ENCODE measurements at places on chromosomes 4 and X. TPM values are rescaled to one million over a fixed set of nuclear protein-coding genes. Genes with fewer than 3 reads are reported as not detected.

DNA sequence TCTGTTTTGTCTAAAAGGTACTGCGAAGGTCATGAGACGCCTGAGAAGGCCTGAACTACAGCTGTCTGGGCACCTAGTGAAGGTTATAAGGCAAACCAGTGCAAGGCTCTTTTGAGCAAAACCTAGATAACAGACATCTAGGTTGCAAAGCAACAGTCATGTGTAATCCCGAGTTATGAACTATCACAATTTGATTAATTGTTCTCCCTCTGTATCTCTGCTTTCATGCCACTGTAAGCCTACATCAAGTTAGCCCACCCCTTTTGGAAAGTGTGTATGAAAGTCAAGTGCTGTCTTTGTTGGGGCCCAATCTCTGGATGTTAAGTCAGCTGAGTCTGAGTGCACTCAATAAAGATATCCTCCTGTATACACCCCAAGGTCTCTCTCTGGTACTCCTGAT lies 31.9 kb upstream of the UGT2B7 start:
- DNase-seq = no peak

Gene LARP1B
- total RNA-seq = 10.7 TPM

DNA sequence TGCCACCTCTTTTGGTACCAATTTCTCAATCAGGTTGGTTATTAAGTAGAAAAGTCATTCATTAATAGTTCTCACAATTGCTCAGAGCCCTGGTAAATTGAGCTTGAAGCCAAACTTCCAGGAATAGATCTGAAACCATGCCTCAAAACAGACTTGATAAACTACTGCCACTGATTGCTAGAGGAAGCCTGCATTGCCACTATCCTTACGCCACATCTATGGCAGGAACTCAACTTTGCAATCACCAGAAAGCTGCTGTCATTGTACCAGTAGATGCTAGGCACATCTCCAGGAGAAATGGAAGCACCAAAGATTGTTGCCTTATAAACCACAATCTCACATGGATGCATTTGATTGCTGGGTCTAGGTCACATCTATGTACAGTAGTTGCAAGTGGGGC lies 21.6 kb upstream of the TSPAN7 start:
- DNase-seq = no peak

DNA sequence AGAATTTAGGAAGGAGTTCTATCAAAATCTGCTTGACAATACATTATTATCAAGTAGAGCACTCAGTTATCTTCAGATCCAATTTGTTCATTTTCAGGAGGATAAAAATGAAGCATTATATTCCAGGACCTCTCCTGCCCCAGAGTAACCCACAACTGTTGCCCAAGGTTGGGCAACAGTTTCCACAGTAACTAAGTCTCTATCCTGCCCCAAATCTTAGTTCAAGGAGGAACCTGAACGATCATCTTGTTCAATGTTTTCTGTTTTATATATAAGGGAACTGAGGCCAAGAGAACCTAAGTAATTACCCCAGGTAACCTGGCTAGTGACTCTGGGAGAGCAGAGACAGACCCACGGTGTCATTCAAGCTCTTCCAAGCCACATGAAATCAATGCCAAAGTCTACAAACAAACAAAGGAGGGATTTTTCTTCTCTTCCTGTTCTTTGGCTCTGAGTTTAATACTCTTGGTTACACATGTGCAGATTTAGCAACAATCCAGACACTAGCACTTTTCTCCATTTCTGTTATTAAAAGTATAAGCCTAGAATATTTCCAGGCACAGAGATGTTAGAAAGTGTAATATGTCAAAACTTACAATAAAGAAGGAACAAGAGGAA lies 105.6 kb downstream of the C4orf51 start:
- no peak for DNase-seq

DNA sequence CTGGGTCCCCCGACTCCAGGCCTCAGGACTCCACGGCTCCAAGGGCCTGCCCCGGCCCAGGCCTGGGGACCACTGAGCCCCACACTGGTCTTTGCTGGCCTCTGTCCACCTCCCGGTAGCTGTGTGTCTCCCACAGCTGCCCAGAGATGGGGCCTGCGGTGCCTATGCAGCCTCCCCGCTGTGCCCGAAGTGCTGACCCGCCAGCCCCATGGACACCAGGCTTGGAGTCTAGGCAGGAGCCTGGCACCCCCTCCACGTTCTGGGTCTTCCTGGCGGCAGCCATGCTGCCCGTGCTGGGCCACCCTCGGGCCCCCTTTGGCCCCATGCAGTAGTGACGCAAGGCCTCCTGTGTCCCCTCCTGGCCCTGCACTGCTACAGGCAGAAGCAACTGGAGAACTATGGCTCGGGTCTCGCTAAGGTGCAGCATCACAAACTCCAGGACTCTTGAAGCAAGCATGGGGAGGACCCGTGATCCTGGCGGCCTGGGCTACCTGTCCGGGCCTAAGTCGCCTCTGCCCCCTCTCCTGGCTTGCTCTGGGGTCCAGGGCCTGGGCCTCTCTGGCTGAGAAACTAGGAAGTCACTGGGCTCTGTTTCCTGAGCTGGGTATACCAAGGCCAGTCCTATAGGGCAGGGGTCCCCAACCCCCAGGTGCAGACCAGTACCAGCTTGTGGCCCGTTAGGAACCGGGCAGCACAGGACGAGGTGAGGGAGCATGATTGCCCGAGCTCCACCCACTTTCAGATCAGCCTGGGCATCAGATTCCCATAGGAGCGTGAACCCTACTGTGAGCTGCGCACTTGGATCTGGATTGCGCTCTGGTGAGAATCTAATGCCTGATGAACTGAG lies 917 bp downstream of the MYL5 start:
- no peak for DNase-seq

DNA sequence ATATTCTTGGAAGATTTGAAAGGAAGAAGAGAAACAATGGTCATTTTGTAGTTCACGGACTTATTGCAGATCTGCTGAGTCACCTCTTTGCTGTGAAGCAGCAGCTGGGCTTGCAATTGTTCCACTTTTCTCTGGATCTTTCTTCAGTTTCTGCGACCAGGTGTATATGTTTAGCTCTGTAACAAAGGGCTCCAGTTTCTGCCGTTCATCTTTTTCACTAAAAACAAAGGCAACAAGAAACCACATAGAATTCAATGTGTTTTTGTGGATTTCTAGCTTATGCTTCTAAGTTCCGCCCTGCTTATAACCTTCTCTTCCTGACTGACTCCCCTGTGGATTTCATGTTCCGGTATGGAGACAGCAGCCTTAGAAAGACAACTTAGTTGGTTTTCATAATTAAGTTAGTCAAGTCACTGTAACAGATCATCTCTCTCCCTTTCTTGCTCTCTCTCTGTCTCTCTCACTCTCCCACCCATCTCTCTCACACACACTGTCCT lies 121.6 kb upstream of the EPHA5 start:
- DNase-seq = no peak

DNA sequence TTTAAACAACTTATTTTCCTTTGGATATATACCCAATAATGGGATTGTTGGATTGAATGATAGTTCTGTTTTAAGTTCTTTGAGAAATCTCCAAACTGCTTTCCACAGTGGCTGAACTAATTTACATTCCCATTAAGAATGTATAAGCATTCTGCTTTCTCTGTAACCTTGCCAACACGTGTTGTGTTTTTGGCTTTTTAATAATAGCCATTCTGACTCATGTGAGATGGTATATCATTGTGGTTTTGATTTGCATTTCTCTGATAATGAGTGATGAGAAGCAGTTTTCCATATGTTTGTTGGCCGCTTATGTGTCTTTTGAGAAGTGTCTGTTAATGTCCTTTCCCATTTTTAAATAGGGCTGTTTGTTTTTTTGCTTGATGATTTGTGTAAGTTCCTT lies 155.6 kb upstream of the PITX2 start:
- DNase-seq = no peak

Data from activated B cell treated with CpG ODN at 0.5 μM for 24 hours (primary cell).